ENCODE measurements at places on chromosomes 2 and 18. TPM values are rescaled to one million over a fixed set of nuclear protein-coding genes. Genes with fewer than 3 reads are reported as not detected.
A peak's percentile ranks its signal among the peaks of the same experiment; 100 is the strongest.

DNA sequence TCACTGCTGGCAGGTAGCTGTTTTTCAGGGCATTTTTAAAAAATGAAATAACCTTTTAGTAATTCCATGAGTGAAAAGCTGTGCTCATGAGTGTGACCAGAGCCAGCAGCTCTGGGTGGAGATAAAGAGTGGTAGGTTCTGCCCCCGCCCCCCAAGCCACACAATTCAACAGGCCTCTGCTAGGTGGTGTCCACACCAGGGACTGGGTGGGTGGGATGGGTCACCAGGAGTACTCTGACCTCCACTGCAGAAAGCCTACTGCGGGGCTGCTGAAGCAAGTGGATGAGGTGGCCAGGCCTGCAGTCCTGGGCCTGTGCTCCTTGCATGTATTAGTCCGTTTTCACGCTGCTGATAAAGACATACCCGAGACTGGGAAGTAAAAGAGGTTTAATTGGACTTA, 15.3 kb downstream of the PARD6G start:
- no peak overlapping the region for H3K4me3 ChIP-seq
- no peaks in the 10 kb centered on the region for H3K27me3 ChIP-seq
- no peak for DNase-seq
- H3K27ac ChIP-seq = no peak overlapping the region

- H3K36me3 ChIP-seq = no peaks in the 10 kb centered on the region
- no peaks in the 10 kb centered on the region for H3K27me3 ChIP-seq
- DNase-seq = peak; percentile 74
Observed at GRCh38 chr18:44589693-44590355, 90.9 kb upstream of the SETBP1 start.

GRCh38 chr18:25038261-25038660, 313.7 kb downstream of the ZNF521 start:
- DNase-seq = no peak
- H3K27ac ChIP-seq = no peak overlapping the region
- no peak overlapping the region for H3K4me3 ChIP-seq
- peaks cover 8% of the 10 kb centered on the region for H3K27me3 ChIP-seq
- H3K36me3 ChIP-seq = no peaks in the 10 kb centered on the region
- H3K4me1 ChIP-seq = no peaks in the 10 kb centered on the region

The PRKAG3 gene
- total RNA-seq = not detected

All from IMR-90 (cell line).